ENCODE measurements at places on chromosomes 16 and 17. TPM values are rescaled to one million over a fixed set of nuclear protein-coding genes. Genes with fewer than 3 reads are reported as not detected.

- no peak for DNase-seq
These were observed 75.2 kb downstream of the CDRT15 start for GRCh38 chr17:14161419-14161818.

- DNase-seq, result no peak
These were observed 2.7 kb downstream of the TRPV2 start for GRCh38 chr17:16417896-16418684.

DNA sequence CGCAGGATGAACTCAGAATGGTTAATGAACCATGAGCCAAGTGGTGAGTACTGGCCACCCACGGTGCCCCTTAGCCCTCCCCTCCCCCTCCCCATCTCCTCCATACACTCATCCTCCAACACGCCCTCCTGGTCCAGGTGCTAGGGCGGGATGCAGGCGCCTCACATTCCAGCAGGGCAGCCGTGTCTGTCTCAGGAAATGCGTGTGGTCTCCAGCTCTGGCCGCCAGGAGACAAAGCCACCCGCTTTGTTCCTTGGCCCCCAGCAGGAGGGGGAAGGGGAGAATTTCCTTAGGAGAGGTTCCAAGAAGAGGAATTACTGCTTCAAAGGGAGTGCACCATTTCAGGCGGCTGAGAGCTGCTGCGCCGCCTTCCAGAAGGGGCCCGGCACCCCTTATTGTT is 29.7 kb upstream of the RMI2 start:
- DNase-seq, result no peak

DNA sequence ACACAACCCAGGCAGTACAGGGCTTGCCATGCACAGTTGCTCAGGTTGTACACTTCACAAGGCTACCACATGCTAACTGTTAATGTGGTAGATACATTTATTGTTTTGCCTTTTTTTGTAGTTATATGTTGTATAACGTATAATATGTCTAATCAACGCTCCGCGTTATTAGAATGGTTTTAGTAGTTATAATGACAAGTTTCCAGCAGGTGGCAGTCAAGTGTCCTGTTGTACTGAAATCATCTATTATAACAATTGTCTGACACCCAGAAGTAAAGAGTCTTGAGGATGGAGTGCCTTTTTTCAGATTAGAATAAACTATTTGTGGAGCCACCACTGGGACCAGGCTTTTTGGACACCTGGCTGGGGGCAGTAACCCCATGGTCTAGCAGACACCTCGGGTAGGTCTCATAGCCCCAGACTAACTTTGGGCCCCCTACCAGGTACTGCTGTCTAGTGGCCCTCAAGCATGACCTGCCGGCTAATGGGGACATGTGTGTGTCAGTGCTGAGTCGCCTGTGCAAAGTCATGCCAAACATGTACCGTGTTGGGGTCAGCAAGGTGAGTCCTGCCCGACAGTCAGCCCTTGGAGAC is 32.8 kb downstream of the MYO15A start:
- DNase-seq, result peak; percentile 66

DNA sequence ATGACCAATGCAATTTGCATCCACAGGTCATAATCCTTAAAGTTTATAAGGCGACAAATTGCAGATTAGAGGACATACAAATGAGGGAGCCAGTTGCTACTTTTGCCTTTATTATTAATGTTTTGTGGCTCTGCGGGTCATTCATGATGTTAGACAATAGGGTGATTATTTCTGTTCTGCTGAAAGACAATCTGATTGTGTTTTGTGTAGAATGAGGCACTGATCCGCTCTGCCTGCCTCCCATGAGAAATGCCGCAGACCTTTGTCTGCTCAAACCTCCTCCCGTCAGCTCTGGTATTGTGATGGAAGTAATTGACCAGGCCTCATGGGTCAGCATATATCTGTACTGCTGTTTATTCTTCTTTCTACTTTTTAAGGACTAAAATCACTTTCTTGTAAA is 224.9 kb downstream of the PRKCA start:
- DNase-seq, result no peak

- DNase-seq, result no peak
These were observed 19.4 kb upstream of the WDR45B start for GRCh38 chr17:82667668-82668000.

DNA sequence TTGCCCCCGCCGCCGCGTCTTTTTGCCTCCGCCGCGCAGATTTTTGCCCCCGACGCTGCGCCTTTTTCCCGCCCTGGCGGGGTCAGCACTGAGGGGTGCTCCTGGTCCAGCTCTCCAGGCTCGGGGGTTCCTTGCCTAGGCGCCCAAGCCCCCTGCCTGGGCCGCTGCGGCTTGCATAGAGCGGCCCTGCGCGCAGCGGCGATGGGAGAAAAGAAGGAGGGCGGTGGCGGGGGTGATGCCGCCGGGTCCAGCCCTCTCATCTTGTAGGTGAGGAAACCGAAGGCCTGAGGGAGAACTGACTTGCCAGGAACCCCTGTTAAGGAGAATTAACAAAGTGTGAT is 330.8 kb upstream of the WSB1 start:
- no peak for DNase-seq

DNA sequence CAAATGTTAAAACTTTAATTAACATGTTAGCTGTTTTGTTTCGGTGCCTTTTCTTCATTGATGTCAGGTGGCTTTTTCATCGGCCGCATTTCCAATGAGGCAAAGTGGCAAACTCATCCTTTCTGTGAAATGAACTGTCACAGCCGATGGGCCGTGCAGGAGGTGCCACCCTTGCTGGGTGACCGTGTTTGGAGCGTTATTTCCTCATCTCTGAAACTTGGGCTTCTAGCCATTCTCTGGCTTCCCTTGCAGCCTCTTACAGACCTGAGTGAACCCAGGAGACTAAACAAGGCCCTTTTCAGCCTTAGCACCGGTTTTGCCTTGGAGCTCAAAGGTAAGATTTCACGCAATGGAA is 42.2 kb upstream of the PRSS54 start:
- DNase-seq, result no peak

DNA sequence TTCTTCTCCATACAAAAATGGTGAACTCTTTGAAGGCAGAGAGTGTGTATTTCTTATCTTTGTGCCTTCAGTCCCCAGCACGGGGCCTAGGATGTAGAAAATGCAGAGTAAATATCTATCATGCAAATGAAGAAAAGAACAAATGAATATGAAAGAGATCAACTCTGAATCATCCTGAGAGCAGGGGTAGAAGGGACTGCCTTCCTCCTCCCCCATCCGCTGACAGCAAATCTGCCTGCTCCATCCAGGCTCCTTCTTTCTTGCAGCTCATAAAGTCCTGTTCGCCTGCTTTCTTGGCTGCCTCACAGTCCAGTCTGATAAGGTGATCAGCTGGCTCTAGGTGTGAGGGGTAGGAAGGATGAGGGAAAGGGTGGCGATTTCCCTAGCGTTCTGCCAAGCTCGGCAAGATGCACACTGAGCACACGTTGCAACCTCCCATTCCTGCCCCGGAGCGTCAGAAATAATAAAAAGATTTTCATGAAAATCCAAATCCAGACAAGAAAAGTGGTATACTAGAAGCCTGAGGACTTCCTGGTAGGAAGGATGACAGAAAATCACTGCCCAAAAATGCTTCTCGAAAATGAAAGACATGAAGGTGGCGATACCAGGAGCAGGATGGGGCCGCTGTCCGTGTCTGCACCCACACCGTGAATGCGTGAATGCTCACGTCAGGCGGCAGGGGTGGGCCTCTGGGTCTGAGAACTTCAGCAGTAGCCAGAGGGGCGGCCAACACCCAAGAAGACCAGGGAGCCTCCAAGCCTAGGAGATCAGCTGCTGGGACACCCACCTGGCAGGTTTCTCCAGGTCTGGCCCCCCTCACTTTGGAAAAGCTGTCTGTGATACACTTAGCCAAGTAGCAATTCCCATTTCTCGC is 67.1 kb downstream of the VPS53 start:
- DNase-seq, result no peak

GRCh38 chr17:80860703-80861417 is 130.8 kb upstream of the CHMP6 start:
- DNase-seq, result no peak

GRCh38 chr16:11407047-11407982 is 62.1 kb downstream of the RMI2 start:
- peak; percentile 80 for DNase-seq

DNA sequence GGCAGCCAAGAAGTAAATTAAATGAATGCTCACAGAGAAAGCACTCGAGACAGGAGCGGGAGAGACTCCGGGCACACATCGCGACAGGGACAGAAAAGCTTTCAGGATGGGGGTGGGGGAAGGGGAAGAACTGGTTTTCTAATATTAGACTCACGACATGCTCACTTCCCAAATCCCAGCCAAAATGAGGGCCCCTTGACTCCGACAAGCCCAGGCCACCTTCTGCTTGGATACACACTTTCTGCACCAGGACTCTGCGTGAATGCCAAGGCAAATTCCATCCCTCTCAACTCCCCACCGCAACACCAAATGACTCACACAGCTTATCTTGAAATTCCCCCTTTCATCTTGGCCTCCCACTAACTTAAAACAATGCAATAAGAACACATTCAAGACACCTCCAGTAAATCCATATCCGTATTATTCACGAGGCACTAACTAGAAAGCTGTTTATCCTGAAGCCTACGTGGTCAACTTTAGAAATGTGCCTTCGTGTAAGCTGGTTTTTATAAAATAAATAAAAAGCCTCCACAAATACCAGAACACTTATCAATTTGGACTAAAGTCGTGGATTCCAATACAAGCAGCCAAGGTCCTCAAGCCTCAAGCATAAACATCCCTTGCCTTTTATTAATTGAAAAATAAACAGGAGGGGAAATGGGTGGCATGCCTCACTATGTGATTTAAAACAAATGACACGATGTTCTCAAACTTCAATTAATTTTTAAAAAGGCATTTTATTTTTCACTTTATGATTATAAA is 46.1 kb downstream of the NXN start:
- DNase-seq, result no peak

Gene CACNG1
- not detected for total RNA-seq

Gene VAT1L
- total RNA-seq, result not detected

Gene TTLL6
- not detected for total RNA-seq

Gene WDR81
- 8.0 TPM for total RNA-seq

Gene C17orf50
- not detected for total RNA-seq

Gene SLC52A1
- 0.14 TPM for total RNA-seq

Gene RNF135
- 6.6 TPM for total RNA-seq

Measured in activated CD8-positive, alpha-beta T cell treated with anti-CD3 and anti-CD28 coated beads for 36 hours (primary cell).